ENCODE measurements at places on chromosomes 11 and 22.

GRCh38 chr11:122746050-122746478 lies 90.5 kb downstream of the UBASH3B start:
- DNase-seq: no peak

GRCh38 chr22:47002692-47003091 lies 240.2 kb downstream of the TBC1D22A start:
- DNase-seq: no peak

- DNase-seq: no peak
Observed at GRCh38 chr11:61147791-61148620, 13.2 kb downstream of the VPS37C start.

DNA sequence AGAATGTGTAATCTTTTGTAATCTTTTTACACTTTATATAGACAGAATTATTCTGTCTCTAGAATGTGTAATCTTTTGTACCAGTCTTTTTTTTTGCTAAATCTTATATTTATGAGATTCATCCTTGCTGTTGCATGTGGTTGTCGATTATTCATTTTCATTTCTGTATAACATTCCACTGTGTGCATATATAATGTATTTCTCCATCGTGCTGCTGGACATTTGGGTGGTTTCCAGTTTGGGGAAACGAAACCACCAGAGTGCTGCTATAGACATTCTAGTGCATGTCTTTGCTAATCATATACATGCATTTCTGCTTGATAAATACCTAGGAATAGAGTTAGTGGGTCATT lies 146.5 kb downstream of the GRIK4 start:
- no peak for DNase-seq

DNA sequence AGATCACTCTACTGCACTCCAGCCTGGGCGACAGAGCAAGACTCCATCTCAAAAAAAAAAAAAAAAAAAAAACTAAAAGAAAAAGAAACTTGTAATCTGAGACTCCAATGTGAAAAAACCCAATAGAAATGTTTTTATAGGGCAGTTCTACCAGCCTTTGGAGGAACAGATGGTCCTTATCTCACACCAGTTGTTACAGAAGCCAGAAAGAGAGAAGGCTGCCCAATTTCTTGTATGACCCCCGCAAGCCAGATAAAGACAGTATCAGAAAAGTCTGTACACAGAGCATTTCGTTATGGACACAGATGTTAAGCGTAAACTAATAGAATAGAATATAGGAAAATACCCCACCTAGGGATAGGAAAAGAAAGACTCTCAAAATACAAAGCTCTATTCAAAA lies 11.3 kb upstream of the TSGA10IP start:
- DNase-seq: no peak

DNA sequence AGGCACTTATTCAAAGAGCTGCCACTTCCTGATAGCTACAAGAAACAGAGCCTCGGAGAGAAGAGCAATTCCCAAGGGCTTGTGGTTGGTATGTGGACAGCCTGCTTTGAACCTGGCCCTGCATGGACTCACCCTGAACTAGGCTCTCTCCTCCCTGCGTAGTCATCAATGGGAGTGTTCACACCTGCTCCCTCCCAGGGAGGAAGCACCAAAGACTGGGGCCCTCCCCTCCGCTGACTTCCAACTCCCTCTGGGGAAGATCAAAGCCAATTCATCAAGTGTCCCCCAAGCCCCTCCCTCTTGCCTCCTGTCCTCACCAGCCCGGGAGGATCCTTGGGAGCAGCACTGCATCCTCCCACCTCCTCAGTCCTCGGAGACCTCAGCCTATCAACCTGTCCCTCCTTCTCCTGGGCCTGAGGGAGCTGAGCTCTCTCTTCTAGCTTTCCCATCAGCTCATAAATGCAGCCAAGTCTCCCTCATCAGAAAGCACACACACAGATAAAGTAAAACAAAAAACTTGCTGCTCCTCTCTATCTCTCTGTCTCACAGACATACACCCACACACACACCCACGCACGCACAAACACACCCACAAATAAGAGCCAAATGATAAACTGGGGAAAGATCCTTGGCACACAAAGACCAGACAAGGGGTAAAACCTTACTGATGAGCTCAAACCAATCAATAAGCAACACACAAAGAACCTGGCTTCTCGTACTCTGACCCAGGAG lies 3.3 kb downstream of the A4GALT start:
- DNase-seq: no peak

DNA sequence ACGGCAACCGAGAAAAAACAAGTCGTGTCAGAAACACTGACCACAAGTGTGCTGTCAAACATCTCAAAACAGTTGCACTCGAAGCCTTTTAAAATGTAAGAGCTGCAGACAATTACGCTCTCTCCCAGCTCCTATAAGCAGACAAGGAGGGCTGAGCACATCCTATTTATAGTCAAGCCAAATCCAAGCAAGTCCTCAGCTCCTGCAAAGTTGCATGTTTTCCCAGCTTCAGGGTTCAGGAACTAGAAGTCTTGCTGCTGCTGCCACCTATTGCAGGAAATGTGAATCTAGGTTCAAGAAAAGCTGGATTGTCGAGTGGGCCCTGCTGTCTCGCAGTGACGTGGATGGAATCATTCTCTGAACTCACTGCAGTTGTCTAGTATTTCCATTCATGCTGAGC lies 15.5 kb downstream of the EFCAB6 start:
- DNase-seq: no peak

- DNase-seq: no peak
Observed at GRCh38 chr11:33692541-33692940, 8.1 kb downstream of the C11orf91 start.

DNA sequence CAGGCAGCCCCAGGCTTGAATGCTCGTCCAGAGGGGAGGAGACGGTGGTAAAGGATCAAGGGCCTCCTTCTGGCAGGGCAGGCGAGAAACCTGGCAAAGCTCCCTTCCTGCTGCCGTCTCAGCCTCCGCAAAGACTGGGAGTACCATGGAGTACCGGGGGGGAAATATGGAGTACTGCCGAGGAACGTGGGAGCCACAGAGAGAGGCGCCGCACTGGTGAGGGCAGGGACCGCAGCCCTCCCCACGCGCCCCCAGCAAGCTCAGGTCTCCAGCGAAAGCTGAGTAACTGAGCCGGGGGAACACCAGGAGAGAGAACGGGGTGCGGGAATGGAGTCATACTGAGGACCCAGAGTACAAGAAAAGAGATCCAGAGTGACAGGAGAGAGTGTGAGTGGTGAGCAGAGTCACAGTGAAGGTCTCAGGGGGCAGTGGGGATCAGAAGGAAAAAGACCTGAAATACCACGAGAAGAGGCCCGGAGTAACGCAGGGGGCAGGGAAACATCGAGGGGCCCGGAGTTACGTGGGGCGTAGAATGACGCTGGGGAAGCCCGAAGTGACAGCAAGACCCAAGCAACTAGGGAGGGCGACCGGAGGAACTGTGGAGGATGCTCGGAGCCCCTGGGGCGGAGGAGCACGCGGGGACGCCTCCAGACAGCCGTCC lies 740 bp downstream of the EML3 start:
- no peak for DNase-seq

- DNase-seq: no peak
Observed at GRCh38 chr11:122883646-122883979, 1.1 kb downstream of the JHY start.

DNA sequence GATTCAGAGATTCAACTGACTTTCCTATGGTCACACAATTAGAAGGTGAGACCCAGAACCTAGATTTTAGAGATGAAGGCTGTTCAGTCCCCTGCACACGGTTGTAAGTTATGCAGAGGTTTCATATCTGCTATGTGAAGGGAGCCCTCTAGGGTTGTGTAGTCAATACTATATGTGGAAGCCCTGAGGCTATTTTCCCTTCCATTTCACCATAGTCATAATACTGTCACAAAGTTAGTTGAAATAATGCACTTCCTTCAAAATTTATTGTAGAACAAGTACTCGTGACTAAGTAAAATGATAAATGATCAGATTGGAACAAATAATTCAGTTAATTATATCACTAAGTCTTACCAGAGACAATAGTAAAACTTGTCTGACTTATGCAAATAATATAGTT lies 48.8 kb downstream of the ENDOD1 start:
- DNase-seq: no peak

DNA sequence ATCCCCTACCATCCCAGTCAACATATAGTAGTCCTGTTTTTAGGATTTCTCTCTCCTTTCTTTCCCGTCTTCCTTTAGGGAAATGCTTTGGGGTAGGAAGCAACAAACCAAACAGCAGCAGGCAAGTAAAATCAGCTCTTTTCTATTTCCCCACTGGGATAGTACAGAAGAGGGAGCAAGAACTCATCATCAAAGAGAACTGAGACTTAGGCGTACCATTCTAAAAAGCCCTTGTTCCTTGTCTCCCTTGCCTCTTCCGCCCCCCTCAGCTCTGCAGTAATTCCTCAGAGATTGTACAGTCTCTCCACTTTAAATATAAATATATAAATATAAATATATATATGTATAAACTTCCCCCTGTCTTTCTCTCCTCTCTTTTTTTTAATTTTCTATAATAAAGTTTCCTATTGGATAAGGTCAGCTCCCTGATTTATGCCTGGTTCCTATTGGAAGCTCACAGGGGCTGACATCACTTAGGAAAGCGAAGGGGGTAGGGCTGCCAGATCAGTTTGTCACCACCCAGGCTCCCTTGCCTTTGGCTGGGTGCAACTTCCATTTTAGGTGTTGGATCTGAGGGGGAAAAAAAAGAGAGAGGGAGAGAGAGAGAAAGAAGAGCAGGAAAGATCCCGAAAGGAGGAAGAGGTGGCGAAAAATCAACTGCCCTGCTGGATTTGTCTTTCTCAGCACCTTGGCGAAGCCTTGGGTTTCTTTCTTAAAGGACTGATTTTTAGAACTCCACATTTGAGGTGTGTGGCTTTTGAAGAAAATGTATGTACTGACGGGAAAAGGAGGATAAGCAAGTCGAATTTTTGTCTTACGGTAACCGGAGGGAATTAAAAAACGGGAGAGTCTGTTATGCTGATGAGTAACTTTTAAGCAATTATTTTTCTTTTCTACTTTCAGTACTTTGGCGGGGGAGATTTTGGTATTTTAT lies at the start of gene CTNND1:
Gene CTNND1 (plus strand): TSS at position 502 of the 934 bp plus-strand sequence. CDS start 29,677 bp downstream, outside the sequence.
- DNase-seq: no peak

GRCh38 chr22:45762545-45763235 lies 91.1 kb downstream of the ATXN10 start:
- DNase-seq: no peak

GRCh38 chr11:117238221-117238620 lies 5.8 kb downstream of the RNF214 start:
- DNase-seq: no peak

GRCh38 chr11:128720522-128720985 lies 26.7 kb downstream of the FLI1 start:
- DNase-seq: no peak

GRCh38 chr11:11724994-11725393 lies 103.2 kb upstream of the GALNT18 start:
- no peak for DNase-seq

- DNase-seq: no peak
Observed at GRCh38 chr11:82960779-82961143, 59.2 kb downstream of the DDIAS start.

GRCh38 chr11:96543177-96543576 lies 153.4 kb downstream of the JRKL start:
- no peak for DNase-seq

GRCh38 chr11:1199751-1200610 lies 22.9 kb upstream of the MUC5B start:
- no peak for DNase-seq

DNA sequence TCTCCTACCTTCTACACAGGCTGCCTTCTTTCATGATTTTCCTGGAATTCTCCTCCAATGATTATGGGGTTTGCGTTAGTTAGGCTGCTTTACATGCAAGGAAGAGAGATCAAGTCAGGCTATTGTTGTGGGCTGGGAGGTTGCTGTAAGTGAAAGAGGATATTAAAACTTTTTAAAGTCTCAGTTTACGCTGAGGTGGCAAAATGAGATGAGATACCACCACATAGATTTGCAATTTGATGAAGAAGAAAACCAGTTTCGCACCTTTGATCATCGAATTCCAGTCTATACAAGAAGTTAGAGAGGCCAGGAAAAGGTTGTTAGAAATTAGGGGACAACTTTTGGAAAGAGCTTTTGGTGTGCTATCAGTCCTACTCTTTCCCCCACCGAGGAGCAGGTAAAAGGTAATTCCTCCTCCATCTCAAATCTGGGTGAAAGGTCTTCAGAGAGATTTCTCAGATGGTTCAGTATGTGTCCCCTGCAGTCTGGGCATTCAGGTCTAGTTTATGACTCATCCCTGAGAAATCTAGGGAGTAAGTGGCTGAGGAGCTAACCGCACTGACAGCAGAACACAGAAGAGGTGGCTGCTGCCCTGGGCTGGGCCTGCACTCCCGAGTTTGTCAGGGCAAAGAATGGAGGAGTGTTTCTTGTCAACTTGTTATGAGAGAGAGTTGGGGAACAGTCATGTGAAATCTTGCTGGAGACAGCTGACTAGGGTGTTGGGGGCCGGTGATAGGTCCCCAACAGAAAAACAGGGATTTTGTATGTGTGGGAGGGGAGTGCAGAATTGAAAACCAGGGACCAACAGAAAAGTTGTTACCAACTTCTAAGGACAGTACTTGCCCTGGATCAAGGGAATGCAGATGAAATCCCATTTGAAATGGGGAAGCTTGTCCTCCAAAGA lies 34.7 kb downstream of the CCDC83 start:
- DNase-seq: no peak

GRCh38 chr11:77086521-77087472 lies 15.8 kb upstream of the OMP start:
- DNase-seq: no peak

DNA sequence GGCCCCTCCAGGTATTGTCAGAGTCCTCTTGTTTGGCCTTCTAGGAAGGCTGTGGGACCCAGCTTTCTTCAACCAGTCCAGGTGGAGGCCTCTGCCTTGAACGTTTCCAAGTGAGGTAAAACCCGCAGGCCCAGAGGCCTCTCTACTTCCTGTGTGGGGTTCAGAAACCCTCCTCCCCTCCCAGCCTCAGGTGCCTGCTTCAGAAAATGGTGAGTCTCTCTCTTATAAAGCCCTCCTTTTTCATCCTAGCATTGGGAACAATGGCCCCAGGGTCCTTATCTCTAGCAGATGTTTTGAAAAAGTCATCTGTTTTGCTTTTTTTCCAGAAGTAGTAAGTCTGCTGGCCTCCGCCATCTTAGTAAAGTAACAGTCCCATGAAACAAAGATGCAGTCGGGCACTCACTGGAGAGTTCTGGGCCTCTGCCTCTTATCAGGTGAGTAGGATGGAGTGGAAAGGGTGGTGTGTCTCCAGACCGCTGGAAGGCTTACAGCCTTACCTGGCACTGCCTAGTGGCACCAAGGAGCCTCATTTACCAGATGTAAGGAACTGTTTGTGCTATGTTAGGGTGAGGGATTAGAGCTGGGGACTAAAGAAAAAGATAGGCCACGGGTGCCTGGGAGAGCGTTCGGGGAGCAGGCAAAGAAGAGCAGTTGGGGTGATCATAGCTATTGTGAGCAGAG lies at the start of gene CD3E:
Gene CD3E (plus strand): TSS at position 163 of the 681 bp plus-strand sequence. CDS start 223 bp downstream, at position 386.
- DNase-seq: peak; percentile 53

DNA sequence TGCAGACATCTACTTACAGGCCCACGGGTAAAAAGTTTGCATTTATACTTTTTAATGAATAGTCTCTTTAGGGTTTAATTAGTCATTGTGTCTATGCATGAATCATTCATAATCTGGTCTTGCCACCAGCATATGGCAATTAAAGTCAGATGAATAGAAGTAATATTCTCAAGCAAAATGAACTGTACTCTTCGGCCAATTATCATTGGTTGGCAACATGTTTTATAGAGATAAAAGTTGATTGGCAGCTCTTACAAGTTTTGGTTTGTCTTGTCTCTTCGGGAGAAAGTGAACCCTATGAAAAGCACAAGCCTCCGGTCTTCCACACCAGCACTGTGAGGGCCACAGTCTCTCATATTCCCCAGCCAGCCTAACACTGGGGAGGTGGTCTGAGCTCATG lies 97.8 kb downstream of the OSBP2 start:
- no peak for DNase-seq
